Activated T-helper 1 cell treated with Interleukin-2 at 50 U/mL for 16 hours (primary cell): ENCODE measurements at places on chromosomes 5 and 9.

DNA sequence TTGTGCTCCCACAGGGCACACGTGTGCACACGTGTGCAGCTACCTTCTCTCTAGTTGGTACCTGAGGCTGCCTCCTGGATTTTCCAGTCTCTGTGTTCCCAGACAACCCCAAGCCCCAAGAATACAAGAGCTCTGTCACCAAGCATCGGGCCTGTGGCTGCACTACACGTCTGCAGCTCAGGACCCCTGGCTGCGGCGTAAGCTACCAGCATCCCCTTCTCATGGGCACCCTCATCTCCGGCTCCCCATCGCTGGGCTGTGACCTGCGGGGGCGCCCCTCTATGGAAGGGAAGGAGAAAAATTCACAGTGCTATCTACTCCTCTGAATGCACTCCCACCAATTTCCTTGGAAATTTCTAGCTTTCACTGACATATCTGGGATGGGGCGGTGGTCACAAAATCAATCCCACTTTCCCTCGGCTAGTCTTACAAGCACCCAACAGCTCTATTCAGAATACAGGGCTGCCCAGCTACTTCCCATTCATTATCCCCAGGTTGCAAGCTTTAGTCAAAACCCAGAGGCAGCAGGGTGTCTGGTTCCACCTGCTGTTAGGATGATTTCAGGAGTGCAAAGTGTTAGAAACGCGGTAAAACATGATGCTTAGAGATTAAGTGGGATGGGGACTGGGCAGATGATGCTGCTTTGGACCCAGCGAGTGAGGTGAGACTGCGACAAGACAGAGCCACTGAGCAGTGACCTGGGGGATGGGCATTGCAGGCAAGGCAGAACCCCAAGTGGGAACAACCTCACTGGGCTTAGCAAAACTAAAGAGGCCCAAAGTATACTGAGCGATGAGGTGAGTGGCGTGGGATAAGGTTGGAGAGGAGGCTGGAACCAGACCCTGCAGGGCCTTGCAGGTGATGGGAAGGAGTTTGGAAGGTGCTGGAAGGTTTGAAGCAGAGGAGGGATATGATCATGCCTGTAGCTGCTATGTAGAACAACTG is 121.7 kb downstream of the KCNIP1 start:
- DNase-seq = no peak

DNA sequence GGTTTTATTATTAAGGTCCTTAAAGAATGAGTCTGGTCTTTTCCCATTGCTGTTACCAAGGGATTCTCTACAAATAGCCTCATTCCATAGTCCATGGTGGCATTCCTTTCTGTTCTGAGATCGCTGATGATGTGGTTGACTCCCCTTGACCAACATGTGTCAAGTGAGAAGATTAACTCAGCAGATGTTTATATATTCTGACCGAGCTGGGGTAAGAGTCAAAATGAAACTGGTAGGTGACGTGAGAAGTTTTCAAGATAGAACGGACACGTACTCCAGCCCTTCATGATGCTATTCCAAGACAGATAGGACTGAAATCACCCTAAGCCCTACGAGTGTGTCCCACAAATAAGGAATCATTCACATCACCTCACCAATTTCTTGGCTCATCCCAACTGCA is 155.5 kb upstream of the WWC1 start:
- DNase-seq = no peak

DNA sequence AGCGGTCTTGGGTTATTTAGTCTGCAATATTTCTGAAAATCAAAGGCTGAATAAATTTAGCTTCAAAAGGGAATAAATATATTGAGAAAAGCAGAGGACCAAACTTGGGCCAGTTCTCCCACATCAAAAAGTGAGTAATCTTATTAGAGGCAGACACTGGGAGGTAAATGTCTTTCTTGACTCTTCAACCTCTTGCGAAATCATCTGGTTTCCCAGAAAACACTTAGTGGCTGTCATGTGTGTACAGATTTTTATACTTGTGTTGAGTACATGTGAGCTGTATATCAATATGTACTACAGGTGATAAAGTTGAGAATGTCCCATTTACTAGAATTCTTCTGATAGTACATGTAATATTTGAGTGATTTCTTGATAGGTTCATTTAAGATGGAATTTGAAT is 454.9 kb downstream of the PRR16 start:
- DNase-seq = no peak

GRCh38 chr5:178136990-178137389 is 6.2 kb downstream of the RMND5B start:
- no peak for DNase-seq

DNA sequence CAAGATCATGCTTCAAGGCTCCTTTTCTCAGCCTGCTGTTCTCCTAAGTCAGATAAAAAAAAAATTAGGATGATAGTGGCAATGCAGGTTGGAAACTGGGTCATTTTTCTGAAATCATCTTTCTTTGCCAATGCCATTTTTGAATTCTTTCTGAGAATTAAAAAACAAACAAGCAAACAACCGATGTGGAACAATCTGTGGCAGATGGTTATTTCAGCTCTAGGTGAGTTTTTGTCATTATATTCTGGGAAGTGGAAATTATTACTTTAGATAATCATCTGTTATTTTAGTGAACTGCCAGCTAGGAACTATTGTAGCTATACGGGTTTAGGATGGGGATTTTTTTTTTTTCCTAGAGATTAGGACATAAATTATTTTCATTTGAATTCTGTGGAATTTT is 129.7 kb downstream of the NTRK2 start:
- DNase-seq = no peak

DNA sequence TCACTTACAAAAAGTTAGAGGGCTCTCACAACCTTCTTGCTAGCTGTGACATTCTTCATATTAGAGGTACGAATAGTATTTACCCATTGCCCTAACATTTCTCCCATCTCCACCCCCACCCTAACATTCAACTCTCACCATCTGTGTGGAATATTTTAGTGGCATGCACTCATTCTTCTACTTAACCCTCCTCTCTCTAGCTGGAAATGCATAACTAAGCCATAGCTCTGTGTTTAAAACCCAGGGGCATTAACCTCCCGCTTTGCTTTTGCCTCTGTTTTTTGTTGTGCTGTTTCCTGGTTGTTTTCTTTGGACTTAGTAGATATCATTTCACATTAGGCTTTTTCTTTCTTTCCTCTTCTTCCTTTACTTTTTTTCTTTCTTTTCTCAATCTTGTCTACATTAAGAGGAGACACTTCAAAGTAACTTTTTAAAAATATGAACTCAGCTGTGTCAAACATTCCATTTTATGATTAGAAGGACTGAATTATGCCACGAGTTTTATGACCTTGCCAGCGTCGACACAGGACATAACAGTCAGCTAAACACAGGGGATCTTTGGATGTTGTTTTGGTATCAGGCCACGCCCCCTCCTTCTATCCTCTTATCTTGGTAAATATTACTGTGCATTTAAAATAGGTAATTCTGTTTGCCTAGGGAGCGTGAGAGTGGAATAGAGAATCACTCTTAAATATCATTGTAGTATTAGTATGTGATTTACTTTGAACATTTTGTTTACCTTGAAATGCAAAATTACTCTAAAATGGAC is 236.0 kb downstream of the CD180 start:
- DNase-seq = no peak

- peak; percentile 13 for DNase-seq
These were observed 65.1 kb upstream of the IQGAP2 start for GRCh38 chr5:76337953-76338451.

DNA sequence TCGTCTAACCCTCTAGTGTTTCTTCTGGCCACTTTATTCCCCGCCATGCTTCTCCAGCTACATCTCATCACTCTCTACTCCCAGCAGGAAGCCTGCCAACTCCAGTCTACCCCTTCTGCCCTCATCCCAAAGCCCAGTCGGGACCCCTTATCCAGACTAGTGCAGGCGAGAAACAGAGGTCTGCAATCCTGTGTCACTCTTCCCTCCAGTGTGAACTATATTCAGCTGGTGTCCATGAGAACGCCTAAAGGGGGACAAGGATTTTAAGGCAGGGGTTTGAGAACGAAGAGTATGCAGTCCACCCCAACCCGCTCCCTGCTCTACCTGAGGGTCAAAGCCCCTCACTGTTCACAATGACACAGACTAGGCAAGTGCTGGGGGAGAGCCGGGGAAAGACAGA is 41.7 kb upstream of the GABRP start:
- DNase-seq = no peak

DNA sequence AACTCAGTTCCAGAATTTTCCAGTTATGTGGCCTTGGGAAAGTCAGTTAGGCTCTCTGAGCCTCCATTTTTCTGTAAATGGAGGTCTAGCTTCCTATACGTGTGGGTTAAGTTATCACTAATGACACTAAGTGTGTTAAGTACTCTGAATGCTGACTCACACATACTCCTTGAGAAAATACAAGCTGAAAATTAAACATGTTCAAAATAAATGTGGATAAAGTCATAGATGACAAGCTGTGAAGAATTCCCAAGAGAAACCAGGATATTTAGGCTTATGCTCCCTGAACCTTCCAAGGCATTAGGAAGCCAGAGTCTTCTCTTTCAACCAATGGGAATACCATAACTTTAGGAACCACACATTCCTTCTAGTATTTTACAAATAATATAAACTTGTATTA is 58.1 kb downstream of the ABCA1 start:
- no peak for DNase-seq

DNA sequence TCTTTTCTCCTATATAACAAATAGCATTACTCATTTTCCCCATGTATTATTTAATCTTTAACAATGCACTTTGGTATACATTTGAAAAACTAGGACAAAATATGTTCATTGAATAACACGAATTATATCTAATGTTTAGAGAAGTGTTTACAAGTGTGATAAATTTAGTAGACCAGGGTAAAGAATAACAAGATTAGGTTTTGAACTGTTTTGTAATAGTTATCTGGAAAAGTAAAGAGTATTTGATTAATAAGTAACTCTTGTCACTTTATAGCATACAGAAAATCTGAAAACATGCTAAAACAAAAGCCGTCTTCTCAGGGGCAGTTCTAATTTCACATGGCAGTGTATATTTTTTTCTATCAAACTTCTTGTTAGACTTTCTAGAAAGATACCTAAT is 58.5 kb downstream of the PPIC start:
- DNase-seq = no peak

- DNase-seq = no peak
These were observed 7.5 kb upstream of the PRSS3 start for GRCh38 chr9:33787839-33788238.

GRCh38 chr9:129885670-129886106 is 50.4 kb downstream of the USP20 start:
- peak; percentile 85 for DNase-seq

GRCh38 chr5:83509540-83509939 is 38.0 kb downstream of the VCAN start:
- no peak for DNase-seq

GRCh38 chr9:84947412-84947972 is 278.0 kb downstream of the NTRK2 start:
- DNase-seq = no peak

DNA sequence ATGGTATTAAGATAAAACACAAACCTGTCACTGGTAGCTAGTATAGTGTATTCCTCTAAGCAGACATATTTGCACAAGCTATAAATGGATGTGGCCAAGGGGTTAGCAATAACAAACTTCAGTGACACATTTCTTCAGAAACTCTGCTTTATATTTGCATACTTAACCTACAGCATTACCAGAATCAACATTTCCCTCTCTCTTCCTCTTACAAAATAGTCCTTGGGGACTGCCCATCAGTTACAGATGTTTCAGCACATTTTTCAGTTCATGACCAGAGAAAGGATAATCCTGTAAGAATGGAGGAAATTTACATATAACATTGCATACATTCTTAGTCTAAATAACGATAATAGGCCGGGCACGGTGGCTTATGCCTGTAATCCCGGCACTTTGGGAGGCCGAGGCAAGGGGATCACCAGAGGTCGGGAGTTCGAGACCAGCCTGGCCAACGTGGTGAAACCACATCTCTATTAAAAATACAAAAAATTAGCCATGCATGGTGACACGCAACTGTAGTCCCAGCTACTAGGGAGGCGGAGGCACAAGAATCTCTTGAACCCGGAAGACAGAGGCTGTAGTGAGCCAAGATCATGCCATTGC is 25.3 kb upstream of the SLC1A1 start:
- no peak for DNase-seq

- DNase-seq = no peak
These were observed 20.0 kb upstream of the SPATA31E1 start for GRCh38 chr9:87862536-87863268.

DNA sequence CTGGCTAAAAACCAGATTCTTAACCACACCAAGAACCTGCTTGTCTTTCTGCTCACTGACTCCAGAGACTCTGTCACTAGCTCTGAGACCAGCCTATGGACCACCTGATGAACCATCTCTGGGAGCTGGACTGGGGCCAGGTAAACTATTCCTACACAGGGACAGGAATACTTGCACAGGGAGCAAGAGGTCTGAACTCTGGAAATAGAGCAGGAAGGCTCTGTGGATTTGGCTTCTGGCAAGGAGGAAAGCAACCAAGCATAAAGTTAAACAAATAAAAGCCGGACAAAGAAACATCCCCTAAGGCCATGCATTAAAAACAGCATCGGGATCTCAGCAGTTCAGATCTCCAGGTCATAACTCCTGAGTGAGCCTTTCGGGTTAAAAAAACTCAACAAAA is 5.6 kb upstream of the SPARC start:
- DNase-seq = no peak

DNA sequence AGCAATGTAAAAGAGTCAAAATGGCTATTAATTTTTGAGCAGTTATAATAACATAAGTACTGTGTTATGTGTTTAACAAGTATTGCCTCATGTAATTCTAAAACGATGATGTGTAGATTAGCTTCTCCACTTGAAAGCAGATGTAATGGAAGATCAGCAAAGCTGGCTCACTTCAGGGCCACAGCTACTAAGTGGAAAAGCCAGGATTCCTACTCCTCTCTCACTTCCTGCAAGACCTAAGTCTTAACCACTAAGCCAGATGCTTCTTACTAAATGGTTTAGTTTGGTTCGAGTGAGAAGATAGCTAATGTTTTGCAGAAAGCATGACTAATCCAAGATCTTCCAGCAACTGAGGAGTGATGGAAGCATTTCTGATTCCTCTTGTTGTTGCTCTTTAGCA is 15.7 kb upstream of the TNC start:
- no peak for DNase-seq

DNA sequence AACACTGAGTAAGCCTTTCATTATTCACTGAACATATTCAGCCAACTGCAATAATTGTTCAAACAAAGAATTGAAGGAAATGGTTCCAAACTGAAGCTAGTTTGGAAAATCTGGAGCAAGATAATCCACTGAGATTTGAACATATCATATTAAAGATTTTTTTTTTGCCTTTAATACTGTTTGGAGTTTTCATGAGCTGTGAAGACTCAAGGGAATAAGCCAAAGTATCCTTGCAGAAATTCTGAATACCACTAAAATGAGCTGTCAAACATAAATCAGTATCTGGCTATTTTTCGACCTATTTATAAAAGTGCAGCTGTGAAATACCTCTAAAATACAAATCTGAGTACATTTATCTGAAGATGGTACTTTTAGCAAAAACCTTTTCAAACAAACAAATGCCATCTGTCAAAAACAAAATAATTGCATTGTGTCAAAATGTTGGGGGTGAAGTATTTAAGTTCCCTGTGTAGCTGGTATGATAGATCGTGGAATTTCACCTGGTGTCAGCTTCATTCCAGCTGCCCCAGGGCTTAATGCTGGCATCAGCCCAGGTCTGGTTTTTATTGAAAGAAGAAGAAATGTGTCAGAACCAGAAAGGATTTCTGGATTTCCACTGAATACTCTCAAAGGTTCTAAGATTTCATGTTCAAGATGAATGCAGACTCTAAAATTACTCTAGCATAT is 149.0 kb upstream of the GRAMD2B start:
- DNase-seq = no peak

GRCh38 chr9:113597390-113598241 is 134.1 kb downstream of the RGS3 start:
- no peak for DNase-seq

- DNase-seq = no peak
These were observed 103.5 kb downstream of the GCNT1 start for GRCh38 chr9:76562511-76562911.
